ENCODE measurements at places on chromosomes 13 and 19.

GRCh38 chr13:53631511-53631910, 602.9 kb downstream of the OLFM4 start:
- DNase-seq: no peak

DNA sequence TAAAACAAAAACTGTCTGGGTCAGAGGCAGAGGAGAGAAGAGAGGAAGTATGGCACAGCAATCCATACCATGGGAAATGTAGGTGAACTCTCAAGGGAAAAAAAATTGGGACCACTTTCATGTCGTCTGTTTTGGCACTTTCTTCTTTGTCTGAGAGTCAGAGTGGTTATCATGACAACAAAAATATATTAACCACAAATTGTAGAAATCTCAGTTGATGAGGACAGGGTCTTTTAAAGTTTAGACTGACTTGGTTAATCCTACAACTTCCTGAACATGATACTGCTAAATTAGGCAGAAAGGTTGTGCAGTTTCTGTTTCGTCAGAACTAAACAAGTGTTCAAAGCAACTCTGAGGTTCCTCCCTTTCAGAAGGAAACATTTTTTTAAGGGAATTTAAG, 15.2 kb downstream of the KLF5 start:
- no peak for DNase-seq

- DNase-seq: no peak
Measured at GRCh38 chr13:112449545-112449930, 73.4 kb downstream of the SPACA7 start.

DNA sequence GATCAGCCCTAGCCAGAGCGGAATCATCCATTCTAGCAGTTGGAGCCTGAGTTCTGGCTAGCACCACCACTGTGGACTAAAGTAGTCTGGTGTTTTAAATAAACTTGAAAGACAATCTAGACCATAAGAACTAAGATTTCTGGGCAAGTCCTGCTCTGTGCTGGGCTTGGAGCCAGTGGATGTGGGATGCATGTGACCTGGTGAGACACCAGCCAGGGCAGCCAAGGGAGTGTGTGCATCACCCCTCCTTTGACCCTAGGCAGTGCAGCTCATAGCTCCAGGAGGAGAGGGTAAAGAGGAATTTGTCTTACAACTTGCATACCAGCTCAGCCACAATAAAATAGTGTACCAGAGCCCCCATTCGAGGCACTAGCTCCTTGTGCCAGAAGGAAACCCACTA, 21.0 kb downstream of the ITGBL1 start:
- DNase-seq: no peak

DNA sequence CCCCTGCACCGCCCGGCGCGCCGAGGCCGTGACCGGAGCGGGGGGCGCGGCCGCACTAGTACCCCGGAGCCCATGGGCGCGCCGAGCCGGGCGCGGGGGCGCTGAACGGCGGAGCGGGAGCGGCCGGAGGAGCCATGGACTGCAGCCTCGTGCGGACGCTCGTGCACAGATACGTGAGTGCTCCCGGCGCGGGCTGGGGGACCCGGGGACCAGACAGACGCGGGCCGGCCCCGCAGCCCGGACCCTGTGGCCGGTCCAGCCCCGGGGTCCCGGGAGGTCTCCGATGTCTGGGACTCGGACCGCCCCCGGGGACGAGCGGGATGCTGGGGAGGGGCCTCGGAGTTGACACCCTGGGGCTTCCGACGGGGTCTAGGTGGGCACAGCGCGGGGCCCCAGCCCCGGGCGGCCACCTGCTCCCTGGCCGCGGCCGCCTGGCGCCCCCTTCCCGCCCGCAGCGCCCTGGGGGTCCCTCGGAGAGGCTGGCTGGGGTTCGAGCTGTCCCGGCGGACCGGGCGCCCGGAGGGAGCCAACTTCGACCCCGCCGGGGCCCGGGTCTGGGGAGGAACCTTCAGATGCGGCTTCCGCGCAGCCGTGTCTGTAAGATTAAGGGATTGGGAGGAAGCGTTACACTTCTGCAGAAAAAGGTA, 568 bp downstream of the ATP11A start:
- no peak for DNase-seq

- no peak for DNase-seq
Measured at GRCh38 chr13:104534847-104535246, 1468.6 kb upstream of the SLC10A2 start.

GRCh38 chr13:21240586-21240985, 64.1 kb downstream of the MRPL57 start:
- DNase-seq: no peak

GRCh38 chr19:34254698-34255432, 511 bp downstream of the GARRE1 start:
- peak; percentile 19 for DNase-seq

DNA sequence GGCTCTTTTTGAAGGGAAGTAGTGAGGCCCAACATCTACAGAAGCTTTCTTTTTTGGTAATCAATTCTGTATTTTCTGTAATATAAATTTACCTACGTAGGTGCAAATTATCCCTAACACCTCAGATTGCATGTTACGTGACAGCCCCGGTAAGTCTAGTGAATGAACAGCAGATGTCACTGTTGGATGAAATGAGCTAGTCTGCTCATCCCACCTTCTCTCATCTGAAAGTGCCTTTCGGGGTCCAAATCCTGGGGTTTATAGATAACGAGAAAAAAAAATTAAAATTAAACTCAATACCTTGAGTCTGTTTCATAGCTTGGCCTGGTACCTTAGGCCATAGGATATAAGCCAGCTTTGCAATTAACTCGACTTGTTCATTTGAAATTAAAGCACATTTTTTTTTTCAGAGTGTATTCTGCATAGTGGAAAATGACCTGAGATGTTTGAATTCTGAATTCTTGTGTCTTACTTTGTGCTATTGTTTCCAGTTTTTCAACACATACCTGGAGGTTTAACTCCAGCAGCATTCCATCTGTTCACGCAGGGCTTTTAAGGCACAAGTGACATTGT, 548.2 kb downstream of the GPC5 start:
- no peak for DNase-seq

DNA sequence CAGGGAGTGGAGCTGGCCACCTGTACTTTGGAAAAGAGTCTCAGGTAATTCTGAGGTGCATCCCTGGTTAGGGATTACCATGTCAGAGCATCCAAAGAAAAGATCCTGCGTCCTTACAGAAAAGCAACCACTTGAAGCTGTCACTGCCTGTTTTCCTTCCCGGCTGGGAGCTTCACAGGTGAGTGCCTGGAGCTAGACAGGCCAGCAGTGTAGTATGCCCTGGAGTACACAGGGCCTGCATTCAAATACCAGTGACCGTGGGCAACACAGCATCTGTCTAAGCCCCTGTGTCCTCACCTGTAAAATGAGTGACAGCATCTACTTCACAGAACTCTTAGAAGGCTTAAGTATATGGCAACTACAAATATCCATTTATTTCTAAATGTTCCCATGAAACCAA, 29.0 kb downstream of the DZIP1 start:
- DNase-seq: no peak

DNA sequence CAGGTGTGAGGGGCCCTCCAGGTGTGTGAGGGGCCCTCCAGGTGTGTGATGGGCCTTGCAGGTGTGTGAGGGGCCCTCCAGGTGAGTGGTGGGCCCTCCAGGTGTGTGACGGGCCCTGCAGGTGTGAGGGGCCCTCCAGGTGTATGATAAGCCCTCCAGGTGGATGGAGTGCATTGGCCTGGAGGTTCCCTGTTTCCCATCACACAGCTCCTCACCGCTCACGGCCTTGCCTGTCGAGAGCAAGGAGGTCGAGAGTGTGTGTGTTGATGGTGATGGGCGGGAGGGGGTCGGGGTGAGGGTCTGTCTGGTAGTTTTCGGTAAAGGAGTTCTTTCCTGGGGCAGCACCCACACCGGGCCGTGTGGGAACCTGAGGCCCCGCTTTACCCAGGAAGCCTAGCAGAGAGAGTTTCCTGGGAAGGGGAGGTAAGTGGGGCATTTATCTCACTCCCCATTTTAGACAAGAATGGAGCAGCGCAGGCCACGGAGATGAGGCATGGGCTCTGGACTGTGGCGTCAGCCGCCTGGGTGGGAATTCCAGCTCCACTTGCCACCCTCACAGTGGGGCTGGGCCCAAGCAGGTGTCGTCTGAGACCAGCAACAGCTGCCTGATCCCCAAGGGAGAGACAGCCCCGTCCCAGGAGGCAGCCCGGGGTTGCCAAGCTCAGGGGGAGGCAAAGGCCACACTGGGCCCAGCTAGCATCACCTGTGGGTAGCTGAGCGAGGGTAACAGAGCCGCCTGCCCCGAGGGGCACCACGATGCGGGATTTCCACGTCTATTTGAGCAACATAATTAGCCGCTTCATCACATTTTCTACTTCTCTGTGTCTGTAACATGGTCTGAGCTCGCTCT, 10.9 kb upstream of the GAS6 start:
- DNase-seq: no peak

DNA sequence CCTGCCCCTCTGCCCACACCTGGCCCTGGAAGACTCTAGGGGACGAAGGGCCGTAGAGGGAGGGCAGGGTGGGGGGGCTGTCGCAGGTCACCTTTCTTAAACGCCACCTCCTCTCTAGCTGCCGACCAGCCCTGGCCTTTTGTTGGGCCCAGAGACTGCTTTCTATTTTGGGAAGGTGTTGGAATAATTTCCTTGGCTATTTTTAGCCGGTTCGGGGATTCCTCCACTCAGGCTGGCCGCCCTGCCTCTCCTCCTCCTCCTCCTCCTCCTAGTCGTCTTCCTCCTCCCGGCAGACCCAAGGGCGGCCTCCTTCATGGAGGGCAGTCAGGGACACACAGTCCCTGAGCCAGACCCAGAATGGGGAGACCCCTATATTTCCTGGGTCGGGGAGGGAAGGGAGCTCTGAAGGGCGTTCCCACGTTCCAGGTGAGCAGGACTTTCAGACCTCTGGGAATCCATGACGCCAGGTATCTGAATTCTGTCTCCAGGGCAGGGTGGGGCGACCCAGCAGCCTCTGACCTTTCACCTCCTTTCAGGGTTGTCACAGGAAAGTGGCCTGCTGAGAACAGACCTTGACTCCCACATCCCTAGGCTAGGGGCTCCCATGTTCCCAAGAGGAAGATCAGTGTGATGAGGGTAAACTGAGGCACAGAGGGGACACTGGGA, 19.9 kb downstream of the GADD45B start:
- no peak for DNase-seq

DNA sequence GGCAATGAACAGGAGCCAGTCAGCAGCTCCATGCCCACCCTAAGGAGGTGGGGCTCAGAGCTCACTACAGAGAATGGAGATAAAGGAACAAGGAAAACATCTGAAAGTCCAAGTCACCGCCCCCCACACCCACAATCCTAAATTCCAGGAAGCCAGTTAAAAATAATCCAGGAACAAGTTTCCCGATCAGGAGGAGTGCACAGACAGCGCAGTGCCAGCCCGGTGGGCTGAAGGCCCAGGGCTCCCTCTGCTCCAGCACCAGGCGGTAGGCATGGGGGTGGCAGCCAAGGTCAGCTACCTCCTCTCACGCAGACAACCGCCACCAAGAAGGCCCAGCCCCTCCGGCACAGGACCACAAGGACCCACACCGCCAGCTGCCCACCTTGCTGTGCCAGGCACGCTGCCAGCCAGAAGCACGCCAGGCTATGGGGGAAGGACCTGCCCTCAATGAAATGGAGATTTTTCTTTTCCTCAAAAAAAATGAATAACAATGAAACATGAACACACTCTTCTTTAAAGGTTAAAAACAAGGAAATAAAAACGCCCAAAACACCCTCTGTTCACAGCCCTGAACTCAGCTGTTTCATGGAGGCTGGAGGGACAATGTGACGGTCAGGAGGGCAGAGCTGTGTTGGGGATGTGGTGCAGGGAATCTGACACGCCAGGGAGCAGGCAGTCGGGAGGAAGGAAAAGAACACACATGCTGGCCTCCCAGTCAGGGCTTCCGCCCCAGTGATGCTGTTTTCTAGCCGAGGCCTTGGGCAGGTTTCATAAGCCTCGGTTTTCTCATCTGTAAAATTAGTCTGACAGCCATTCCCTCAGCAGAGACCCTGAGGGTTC, 11.0 kb downstream of the STK24 start:
- DNase-seq: no peak

DNA sequence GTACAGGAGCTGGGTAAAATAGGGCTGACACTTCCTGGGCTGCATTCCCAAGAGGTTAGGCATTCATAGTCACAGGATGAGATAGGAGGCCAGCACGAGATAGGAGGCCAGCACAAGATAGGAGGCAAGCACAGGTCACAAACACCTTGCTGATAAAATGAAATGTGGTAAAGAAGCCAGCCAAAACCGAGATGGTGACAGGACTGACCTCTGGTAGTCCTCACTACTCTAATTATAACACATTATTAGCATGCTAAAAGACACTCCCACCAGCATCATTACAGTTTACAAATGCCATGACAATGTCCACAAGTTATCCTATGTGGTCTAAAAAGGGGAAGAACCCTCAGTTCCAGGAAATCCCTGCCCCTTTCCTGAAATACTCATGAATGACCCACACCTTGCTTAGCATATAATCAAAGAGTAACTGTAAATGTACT, 20.9 kb upstream of the IGSF23 start:
- no peak for DNase-seq

- DNase-seq: no peak
Measured at GRCh38 chr13:47679401-47679800, 321.7 kb downstream of the SUCLA2 start.

Measured in stimulated activated CD4-positive, alpha-beta T cell treated with anti-CD3 and anti-CD28 coated beads, Interleukin-4, amount 100 ng/mL, for 48 hours (primary cell).